Sigmoid colon (tissue), 7 donors: ENCODE measurements at places on chromosomes 2 and 18. TPM values are rescaled to one million over a fixed set of nuclear protein-coding genes. Genes with fewer than 3 reads are reported as not detected.

The NPHP1 gene
- total RNA-seq = 11.1 TPM

The INPP5D gene
- total RNA-seq = 10.0 TPM

The MLPH gene
- 5.7 TPM for total RNA-seq

The ZNF396 gene
- total RNA-seq = 2.5 TPM

The RAPH1 gene
- 15.0 TPM for total RNA-seq

DNA sequence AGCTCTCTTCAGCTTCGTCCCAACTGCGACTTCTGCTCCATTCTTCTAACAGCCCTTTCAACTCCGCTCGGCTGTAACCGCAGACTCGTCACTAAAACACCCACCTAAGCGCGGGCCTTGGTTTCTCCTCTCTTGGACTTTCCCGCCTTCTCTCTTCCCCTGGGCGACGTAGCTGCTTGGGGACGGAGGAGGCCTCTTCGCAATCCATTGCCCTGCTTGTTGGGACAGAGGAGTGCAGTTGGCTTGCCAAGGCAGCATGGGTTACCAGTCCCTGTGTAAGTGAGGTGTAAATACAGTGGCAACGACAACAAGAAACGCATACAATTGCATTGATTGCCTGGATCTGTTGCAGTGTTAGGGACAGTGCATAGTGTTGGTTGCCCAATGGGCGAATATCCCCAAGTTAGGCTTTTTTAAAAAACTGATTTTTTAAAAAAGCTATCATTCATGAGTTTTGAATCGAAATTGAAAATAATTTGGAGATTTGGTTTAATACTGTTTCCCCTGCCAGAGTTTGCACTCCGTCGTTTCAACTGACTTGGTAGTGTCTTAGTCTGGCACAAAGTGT lies 484 bp upstream of the DARS1 start:
- H3K36me3 ChIP-seq = no peaks in the 10 kb centered on the region
- peak overlapping the region; percentile 87 for H3K4me3 ChIP-seq
- DNase-seq = no peak
- H3K27ac ChIP-seq = peak overlapping the region; percentile 99

GRCh38 chr2:6073191-6074088 lies 381.3 kb downstream of the SOX11 start:
- H3K36me3 ChIP-seq = no peaks in the 10 kb centered on the region
- no peak overlapping the region for H3K27ac ChIP-seq
- DNase-seq = no peak
- no peaks in the 10 kb centered on the region for H3K27me3 ChIP-seq
- no peaks in the 10 kb centered on the region for H3K4me1 ChIP-seq

GRCh38 chr18:22742409-22742808 lies 190.7 kb upstream of the RBBP8 start:
- no peak overlapping the region for H3K27ac ChIP-seq
- H3K4me3 ChIP-seq = no peak overlapping the region
- no peak for DNase-seq
- H3K36me3 ChIP-seq = no peaks in the 10 kb centered on the region

GRCh38 chr2:42711896-42712295 lies 52.0 kb downstream of the OXER1 start:
- no peak for DNase-seq
- H3K4me1 ChIP-seq = no peaks in the 10 kb centered on the region
- H3K27me3 ChIP-seq = no peaks in the 10 kb centered on the region
- H3K27ac ChIP-seq = no peak overlapping the region
- H3K4me3 ChIP-seq = no peak overlapping the region
- H3K36me3 ChIP-seq = no peaks in the 10 kb centered on the region

DNA sequence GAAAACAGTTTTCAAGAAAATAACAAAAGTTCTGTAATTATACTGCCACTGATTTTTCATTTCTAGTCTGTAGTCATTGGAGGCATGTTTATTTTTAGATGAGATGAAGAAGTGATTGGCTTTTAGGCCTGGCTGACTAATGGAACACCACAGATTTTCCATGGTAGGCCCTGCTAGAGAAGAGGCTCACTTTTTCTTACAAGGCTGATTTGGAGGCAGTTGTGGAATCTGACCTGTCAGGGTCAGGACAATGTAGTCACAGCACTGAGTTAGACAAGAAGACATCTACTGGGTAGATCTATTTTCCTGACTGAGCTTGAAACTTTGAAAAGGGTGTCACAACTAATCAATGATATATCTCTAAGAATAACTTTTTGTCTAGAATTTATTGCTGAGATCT lies 43.9 kb downstream of the KDM3A start:
- H3K27me3 ChIP-seq = no peaks in the 10 kb centered on the region
- no peak for DNase-seq
- H3K4me3 ChIP-seq = no peak overlapping the region
- peak overlapping the region; percentile 44 for H3K27ac ChIP-seq
- H3K4me1 ChIP-seq = no peaks in the 10 kb centered on the region

DNA sequence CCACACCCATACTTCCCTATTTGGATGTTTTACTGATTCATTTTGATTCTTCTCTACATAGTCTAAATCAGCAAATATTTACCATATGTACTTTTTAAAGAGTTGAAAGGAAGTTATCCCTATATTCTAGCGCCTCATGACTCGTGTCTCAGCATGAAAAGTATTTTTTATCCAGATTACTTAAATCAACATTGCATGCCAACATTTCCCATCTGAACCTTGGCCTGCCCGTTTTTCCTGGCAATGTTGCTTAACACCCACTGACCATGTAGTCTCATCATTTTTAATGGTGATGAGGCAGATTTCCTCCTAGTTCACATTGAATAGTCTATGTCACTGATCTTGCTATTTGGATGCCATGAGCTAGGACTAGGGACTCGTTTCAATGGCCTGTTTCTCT lies 13.2 kb upstream of the SCYGR5 start:
- no peaks in the 10 kb centered on the region for H3K27me3 ChIP-seq
- no peaks in the 10 kb centered on the region for H3K36me3 ChIP-seq
- H3K4me3 ChIP-seq = no peak overlapping the region
- H3K27ac ChIP-seq = no peak overlapping the region

GRCh38 chr2:19321946-19322345 lies 36.5 kb downstream of the OSR1 start:
- H3K27me3 ChIP-seq = no peaks in the 10 kb centered on the region
- H3K4me1 ChIP-seq = no peaks in the 10 kb centered on the region
- H3K27ac ChIP-seq = no peak overlapping the region

GRCh38 chr2:32915694-32916093 lies 31.1 kb upstream of the LTBP1 start:
- no peaks in the 10 kb centered on the region for H3K27me3 ChIP-seq
- no peak overlapping the region for H3K27ac ChIP-seq
- no peaks in the 10 kb centered on the region for H3K36me3 ChIP-seq
- no peak overlapping the region for H3K4me3 ChIP-seq

GRCh38 chr2:42962508-42962953 lies 170.1 kb upstream of the HAAO start:
- H3K4me1 ChIP-seq = no peaks in the 10 kb centered on the region
- H3K27me3 ChIP-seq = no peaks in the 10 kb centered on the region
- H3K4me3 ChIP-seq = no peak overlapping the region
- H3K36me3 ChIP-seq = no peaks in the 10 kb centered on the region
- DNase-seq = no peak

GRCh38 chr2:20538308-20539132 lies 91.6 kb downstream of the RHOB start:
- H3K36me3 ChIP-seq = no peaks in the 10 kb centered on the region
- no peak for DNase-seq
- H3K4me1 ChIP-seq = peaks cover 6% of the 10 kb centered on the region
- H3K27ac ChIP-seq = no peak overlapping the region
- no peaks in the 10 kb centered on the region for H3K27me3 ChIP-seq

- H3K36me3 ChIP-seq = no peaks in the 10 kb centered on the region
- H3K27me3 ChIP-seq = no peaks in the 10 kb centered on the region
- H3K27ac ChIP-seq = no peak overlapping the region
- H3K4me1 ChIP-seq = peaks cover 73% of the 10 kb centered on the region
Measured at GRCh38 chr2:37322368-37322767, 2.3 kb downstream of the PRKD3 start.

GRCh38 chr2:235230821-235231601 lies 262.8 kb upstream of the AGAP1 start:
- no peak overlapping the region for H3K27ac ChIP-seq
- no peaks in the 10 kb centered on the region for H3K4me1 ChIP-seq
- no peak overlapping the region for H3K4me3 ChIP-seq
- H3K27me3 ChIP-seq = no peaks in the 10 kb centered on the region
- no peaks in the 10 kb centered on the region for H3K36me3 ChIP-seq
- DNase-seq = no peak

DNA sequence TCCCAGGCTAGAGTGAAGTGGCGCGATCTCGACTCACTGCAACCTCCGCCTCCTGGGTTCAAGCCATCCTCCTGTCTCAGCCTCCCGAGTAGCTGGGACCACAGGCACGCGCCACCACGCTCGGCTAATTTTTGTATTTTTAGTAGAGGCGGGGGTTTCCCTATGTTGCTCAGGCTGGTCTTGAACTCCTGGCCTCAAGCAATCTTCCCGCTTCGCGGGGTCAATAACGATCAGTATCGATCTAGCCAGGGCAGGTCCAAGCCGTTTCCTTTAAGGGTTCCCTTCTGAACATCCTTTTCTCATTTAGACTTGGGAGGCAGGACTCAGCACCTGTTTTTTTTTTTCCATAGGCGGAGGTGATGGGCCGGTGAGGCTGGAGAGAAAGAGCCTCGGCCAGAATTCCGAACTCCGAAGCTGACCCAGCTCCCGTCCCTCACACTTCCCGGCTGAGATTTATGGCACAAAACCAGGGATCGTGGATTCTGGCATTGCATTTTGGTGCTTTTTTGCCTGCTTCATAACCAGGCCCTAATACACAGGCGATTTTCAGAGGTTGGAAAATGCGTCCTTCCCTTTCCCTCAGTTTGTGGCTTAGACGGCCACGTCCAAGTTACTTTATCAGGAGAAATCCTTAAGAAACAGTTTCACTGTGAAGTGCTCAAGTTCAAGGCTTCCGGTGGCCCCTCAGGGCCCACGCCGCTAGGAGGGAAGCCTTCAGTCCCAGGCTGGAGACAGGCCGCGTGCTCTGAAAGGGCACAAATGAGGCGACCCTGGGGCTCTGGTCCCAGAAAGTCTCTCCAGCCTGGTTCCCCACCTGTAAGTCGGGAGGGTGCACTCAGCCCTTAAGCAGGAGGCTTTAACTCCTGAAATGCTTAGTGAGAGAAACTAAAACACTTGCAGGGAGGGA lies 998 bp upstream of the SLC66A3 start:
- DNase-seq = peak; percentile 58
- H3K27ac ChIP-seq = peak overlapping the region; percentile 91
- peaks cover 21% of the 10 kb centered on the region for H3K4me1 ChIP-seq
- H3K27me3 ChIP-seq = no peaks in the 10 kb centered on the region

DNA sequence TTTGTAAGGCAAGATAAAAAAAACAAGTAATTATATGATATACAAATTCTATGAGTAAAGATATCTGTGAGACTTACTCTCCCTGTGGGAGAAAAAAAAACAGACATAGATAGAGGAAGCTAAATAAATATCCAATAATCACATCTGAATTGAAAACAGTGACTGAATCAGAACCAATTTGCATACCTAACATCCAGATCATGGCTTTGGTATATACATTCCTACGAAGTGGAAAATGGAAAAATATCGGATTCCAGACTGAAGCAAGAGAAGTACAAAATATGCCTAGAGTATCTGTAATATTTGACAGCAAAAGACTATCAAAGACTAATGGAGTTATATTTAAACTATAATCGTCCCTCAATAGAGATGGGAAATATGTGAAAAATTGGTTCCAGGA lies 1108.1 kb upstream of the CHAC2 start:
- no peak overlapping the region for H3K27ac ChIP-seq
- H3K4me3 ChIP-seq = no peak overlapping the region
- no peak for DNase-seq
- H3K4me1 ChIP-seq = no peaks in the 10 kb centered on the region
- H3K27me3 ChIP-seq = no peaks in the 10 kb centered on the region

DNA sequence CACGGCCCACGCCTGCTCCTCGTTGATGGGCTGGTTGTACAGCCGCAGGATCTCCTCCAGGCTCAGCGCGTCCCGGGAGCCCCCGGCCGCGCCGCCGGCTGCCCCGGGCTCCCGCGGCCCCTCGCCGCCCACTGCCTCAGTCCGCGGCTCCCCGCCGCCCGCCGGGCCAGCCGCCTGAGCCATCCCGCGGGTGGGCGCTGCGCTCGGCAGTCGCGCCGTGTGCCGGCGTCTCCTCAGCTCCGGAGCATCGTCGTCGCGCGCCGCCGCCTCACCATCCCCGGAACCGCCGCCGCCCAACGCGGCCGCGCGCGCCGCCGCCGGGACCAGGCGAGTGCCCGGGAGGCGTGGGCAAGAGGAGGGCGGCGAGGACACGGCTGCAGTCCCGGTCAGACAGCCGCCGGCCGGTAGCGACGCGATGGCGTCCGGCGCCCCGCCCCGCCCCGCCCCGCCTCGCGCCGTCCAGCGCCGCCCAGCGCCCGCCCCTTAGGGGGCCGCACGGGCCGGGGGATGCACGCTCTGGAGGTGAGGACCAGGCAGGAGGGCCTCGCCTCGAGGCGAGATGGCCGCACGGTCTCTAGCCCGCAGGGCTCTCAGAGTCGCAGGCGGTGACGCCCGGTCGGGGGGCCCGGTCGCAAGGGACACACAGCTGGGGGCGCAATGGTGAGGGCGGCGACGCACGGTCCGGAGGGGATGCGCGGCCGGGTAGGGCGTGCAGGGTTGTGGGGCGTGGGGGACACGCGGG lies at the start of gene SPIRE1:
Gene SPIRE1 (minus strand): TSS at position 424 of the 742 bp plus-strand sequence. CDS start 241 bp downstream, at position 183.
- no peaks in the 10 kb centered on the region for H3K36me3 ChIP-seq
- peak; percentile 86 for DNase-seq
- H3K4me1 ChIP-seq = peaks cover 21% of the 10 kb centered on the region

DNA sequence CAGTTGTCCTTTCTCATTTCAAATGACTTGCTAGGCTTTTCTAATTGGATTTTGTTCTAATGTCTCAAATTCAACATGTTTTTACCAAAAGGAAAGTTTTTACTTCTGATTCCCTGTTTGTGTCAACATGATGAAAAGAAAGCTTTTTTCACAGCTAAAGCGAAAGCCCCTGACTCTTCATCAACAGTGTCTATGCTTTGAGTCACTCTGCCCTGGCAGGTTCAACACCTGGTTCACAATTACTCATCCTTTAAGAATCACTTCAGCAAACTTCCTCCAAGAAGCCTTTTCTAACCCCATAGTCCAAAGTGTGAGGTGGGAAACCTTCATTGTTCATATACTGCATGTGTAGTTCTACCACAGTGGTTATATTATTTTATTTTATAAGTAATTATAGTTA lies 7.6 kb upstream of the DSG2 start:
- H3K4me1 ChIP-seq = no peaks in the 10 kb centered on the region
- no peak overlapping the region for H3K27ac ChIP-seq
- no peak overlapping the region for H3K4me3 ChIP-seq
- DNase-seq = no peak

GRCh38 chr2:17600556-17601204 lies 60.2 kb downstream of the VSNL1 start:
- DNase-seq = no peak
- H3K4me3 ChIP-seq = no peak overlapping the region
- H3K4me1 ChIP-seq = no peaks in the 10 kb centered on the region
- no peaks in the 10 kb centered on the region for H3K36me3 ChIP-seq

DNA sequence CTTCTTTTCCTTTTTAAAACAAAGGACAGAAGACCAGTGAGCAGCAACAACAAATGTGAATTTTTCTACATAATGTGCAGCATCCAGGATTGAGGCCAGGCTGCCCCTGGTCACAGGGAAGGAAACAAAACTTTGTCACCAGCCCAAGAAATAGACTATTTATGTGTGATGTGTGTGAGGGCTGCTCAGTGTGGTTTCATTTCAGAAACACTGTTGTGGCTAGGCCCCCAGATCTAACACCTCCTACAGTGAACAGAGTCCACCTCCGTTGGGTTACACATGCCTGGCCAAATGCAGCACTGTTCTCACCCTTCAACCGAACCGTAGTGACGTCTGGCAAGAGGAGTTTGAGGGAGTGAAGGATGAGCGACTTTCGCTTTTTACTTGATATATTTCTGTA lies 146.3 kb upstream of the RIOK3 start:
- H3K27ac ChIP-seq = no peak overlapping the region
- no peaks in the 10 kb centered on the region for H3K27me3 ChIP-seq
- DNase-seq = no peak
- no peaks in the 10 kb centered on the region for H3K4me1 ChIP-seq
- H3K36me3 ChIP-seq = no peaks in the 10 kb centered on the region
